ENCODE measurements at places on chromosomes 13 and 19. TPM values are rescaled to one million over a fixed set of nuclear protein-coding genes. Genes with fewer than 3 reads are reported as not detected.

DNA sequence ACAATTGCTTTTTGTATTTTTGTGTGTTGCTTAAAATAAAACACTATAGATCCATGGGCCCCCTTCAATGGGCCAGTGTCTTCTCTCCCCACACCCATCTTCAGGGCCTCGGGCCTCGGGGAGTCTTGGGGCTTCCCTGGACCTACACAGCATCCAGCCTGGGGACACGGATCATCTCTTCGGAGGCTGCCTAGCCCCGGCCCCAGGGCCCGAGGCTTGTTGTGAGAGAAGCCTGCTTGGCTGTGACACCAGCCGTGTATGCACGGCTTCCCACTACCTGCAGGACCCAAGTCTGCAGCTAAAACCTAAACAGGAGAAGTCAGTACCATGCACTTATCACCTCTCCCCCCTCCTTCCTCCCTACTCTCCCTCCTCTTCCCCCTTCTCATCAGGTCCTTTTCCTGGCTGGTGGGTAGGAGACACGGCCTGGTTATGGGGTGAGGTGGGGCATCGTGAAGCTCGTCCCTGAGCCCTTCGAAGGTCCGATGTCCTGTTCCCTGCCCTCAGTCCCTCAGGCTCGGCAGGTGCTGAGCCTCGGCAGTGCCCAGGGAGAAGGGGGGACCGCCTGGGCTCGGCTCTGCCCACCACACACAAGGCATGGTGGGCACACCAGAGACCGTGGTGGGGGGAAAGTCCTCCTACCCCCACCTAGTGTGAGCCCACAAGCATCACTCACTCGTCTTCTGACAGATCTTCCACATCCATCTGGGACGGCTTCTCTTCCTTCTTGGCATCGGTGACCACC lies 9.5 kb downstream of the C13orf46 start:
- no peak for DNase-seq

GRCh38 chr13:32045537-32045936 lies 14.0 kb downstream of the FRY start:
- no peak for DNase-seq

- no peak for DNase-seq
Observed at GRCh38 chr19:15680478-15681322, 7.8 kb downstream of the CYP4F12 start.

DNA sequence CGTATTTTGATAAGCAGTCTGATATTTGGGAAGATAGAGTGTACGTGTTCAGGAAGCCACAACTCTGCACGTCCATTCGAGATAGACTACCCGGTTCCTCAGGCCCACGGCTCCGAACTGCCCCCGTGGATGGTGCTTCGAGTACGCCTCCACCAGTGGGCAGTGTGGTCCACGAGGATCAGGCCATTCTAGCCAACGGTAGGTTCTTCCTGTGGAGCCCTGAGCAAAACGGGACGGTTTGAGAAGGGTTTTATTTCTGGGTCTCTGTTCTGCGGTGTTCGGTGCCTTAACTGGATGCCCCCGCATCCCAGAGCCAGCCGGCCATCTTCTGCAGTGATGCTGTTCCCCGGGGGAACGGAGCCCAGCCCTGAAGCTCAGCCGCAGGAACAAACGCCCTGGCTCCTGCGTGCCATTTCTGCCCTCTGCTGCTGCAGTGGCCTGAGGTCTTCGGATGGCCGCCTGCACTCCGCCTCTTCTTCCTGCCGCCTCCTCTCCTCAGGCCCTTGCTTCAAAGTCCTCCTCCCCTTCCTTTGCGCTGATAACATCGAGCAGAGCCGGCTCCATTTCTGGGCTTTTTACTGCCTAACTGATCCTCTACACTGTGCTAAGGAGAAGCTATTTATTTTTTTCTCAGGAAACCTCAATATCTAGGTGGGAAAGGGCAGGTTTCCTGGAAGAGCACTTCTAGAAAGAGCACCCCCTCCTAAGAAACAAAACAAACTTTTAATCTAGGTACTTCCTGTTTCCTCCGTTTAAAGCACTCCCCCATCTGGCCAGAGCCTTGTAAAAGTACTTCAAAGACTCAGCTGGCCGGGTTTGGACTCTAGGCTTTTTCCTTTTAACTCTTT lies 36.2 kb upstream of the SLC46A3 start:
- DNase-seq = peak; percentile 26

Gene WTIP
- total RNA-seq = 35.2 TPM

Gene MBD3L3
- total RNA-seq = not detected

Gene PTH2
- total RNA-seq = not detected

- DNase-seq = no peak
Observed at GRCh38 chr13:90120026-90120425, 1227.5 kb upstream of the MIR17HG start.

DNA sequence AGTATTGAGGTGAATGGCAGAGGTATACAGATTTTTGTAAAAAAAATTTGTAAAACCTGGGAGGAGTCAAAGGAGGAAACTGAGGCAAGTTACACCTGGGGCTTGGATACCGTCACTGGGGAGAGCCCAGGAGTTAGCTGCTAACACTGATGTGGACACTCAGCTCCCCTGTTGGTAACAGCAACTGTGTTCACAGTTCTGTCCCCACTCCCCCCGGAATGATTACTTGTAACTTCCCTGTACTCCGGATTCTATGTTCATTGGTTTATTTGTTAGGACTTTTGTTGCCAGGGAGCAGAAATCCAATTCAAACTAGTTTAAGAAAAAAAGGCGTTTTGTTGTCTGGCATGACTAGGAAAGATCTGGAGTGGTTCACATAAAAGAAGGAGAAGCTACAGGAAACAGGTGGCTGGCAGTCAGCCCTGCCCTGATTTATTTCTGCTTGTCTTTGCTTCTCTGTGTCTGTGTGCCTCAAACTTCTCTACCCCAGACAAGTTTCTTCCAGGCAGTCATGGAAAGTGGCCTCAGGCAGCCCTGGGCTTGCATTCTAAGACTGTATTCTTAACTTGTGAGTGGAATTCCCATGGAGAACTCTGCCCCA lies 2.3 kb upstream of the GPR12 start:
- DNase-seq = no peak

DNA sequence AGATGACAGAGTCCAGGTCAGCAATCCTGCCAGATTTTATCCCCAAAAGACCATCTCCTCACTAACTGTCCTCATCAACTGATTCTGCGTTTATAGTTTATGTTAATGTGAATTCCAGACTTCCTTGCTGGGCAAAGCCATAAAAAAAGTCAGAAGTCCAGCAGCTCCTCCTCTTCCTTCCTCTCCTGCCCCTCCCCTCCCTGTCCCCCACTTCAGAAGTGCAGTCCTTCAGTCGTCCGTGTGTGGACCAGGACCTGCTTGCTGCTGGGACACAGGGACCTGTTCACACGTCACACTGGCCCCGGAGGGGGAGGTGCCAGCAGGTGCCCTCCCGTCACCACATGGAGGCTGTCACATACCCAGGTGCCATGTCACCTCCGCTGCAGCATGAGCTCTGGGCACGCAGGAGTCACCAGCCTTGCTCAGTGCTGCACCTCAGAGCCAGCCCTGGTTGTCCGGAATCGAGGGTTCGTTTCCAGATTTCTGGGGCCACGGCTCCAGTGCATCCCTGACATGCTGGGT lies 4.0 kb upstream of the MCF2L start:
- DNase-seq = no peak
